ENCODE measurements at places on chromosomes 16 and 17.

DNA sequence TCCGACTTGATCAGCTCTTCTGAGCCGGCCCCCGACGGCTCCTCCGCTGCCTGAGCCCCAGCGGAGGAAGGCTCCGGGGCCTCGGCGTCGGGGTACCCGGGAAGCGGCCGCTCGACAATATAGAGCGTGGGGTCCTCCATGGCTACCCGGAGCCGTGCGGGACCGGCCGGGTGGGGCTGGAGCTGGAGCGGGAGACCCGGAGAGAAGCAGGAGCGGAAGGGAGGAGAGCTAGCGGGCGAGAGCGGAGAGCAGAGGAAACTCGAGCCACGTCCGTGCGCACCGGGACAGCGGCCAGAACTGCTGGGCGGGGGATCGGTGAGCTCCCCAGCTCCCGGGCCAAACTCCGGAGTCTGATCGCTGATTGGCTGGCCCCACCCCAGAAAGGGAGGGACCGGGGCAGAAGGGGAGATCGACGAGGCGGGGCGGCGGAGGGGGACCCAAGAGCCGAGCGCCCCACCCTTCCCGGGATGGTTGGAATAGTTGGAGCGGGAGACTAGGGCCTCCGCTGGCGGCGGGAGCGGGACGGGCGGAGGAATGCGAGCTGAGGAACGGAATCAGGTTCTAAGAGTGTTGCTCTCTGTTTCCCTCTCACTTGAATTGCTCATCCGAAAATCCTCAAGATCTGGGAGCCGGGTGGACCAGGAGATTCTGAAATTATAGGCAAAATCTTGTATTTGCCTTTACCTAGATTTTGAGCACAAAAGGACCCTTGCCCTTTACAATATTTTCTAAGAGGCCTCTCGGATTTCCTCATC is at the start of gene CAVIN1:
Gene CAVIN1, minus strand, starts transcription at position 299 of the 755 bp plus-strand sequence. Its CDS starts 159 bp downstream, at position 140.
- no peak for DNase-seq

DNA sequence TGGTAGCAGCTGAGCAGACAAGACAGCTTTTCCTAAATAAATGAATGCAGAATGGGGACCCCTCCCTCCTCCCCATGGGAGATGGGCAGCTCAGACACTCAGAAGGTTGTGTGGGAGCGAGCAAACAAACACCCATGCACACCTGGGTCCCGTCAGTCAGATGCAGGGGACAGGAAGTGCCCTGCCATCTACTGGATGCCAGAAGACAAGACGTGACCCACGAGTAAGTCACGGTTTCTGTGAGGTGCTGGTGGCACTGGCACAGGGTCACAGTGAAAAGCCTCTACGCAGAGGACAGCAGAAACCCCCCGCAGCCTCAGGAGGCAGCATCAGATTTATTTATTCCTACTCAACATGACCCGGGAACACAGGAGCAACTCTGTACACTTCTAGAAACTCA is 8.4 kb downstream of the HBQ1 start:
- no peak for DNase-seq

GRCh38 chr17:7128160-7128559 is 13.5 kb upstream of the ASGR2 start:
- no peak for DNase-seq

DNA sequence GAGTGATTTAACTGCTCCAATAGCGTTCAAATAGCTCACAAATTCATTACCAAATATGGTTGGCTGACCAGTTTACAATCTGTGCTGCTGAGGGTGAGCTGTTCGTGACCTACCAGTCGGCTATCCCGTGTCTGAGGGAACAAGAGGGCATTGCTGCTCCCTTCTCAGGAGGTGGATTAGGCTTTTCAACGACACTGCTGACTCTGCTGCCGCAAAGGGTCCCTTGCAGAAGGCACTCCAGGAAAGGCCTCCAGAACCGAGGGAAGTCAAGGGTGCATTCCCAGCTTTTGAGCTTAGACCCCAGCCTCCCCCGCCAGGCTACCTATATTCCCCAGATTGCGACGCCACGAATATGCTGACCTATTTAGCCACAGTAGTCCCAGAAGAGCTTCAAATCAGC is 32.3 kb downstream of the GJC1 start:
- no peak for DNase-seq

DNA sequence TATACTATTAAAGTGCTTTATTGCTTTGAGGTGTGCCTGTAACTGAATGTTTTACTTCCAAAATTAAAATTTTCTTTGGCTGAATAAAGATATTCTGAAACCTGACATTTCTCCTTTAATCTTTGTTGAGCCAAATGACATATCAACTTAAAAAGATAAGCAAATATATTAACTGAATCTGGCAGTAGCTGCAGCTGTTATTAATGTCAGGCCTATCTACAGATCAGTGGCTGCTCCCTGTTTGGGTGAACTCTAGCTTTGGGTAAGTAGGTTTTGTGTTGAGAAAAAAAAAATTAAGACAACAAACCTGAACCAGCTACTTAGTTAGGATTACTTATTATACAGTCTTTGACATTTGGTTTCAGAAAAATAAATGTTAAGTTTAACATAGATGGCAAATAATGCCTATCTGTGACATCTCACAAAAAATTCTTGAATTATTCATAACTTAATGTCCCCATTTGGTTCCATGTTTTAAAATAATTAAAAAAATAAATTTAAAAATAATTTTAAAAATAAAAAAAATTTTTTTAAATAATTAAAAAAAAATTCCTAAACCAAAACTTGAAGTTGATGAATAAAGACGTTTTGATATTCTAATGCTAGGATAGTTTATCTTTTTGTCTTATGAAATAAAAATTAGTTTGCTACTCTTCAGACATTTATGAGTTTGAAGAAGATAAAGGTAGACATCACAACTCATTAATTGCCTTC is 19.8 kb downstream of the CPD start:
- DNase-seq = no peak

GRCh38 chr17:2191785-2192184 is 111.8 kb downstream of the SMG6 start:
- no peak for DNase-seq
